ENCODE measurements at places on chromosomes 12 and 14. TPM values are rescaled to one million over a fixed set of nuclear protein-coding genes. Genes with fewer than 3 reads are reported as not detected.

DNA sequence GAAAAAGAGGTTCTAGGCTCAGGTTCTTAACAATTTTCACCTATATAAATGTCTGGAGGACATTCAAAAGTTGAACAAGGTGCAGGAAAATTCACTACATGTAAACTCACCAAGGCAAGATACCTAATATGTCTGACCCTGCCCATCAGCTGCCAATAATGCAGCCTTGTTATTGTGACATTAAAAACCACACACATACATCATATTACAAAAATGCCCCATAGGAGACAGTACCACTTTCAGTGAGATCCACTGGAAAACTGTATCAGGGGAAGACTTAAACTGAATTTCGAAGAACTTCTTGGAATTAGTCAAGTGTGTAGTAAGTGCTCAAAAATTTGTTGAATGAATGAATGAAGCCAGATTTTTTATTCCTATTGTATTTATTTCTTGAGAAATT, 83.1 kb downstream of the KICS2 start:
- peaks cover 10% of the 10 kb centered on the region for H3K4me1 ChIP-seq
- no peak for DNase-seq
- H3K27ac ChIP-seq, result no peak overlapping the region

Gene SMCO2
- total RNA-seq, result not detected

Gene SERPINA9
- not detected for total RNA-seq

DNA sequence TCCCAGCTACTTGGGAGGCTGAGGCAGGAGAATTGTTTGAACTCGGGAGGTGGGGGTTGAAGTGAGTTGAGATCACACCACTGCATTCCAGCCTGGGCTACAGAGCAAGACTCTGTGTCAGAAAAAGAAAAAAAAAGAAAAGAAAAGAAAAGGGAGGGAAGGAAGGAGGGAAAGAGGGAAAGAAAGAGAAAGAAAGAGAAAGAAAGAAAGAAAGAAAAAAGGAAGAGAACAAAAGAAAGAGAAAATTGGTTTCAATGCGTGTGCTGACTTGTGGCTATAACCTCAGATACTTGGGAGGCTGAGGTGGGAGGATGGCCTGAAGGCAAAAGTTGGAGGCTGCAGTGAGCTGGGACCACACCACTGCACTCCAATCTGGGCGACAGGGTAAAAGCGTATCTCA, 128.4 kb upstream of the TBX3 start:
- no peaks in the 10 kb centered on the region for H3K27me3 ChIP-seq
- H3K36me3 ChIP-seq, result no peaks in the 10 kb centered on the region
- no peak overlapping the region for H3K4me3 ChIP-seq

GRCh38 chr12:47967461-47968321, 4.3 kb downstream of the TMEM106C start:
- H3K4me1 ChIP-seq, result peaks cover 4% of the 10 kb centered on the region
- DNase-seq, result no peak
- no peak overlapping the region for H3K27ac ChIP-seq

GRCh38 chr12:29150462-29150861, 1.4 kb downstream of the FAR2 start:
- DNase-seq, result no peak
- H3K36me3 ChIP-seq, result no peaks in the 10 kb centered on the region
- no peak overlapping the region for H3K4me3 ChIP-seq
- no peaks in the 10 kb centered on the region for H3K27me3 ChIP-seq
- H3K27ac ChIP-seq, result no peak overlapping the region
- no peaks in the 10 kb centered on the region for H3K4me1 ChIP-seq

Gene KRT74
- not detected for total RNA-seq

DNA sequence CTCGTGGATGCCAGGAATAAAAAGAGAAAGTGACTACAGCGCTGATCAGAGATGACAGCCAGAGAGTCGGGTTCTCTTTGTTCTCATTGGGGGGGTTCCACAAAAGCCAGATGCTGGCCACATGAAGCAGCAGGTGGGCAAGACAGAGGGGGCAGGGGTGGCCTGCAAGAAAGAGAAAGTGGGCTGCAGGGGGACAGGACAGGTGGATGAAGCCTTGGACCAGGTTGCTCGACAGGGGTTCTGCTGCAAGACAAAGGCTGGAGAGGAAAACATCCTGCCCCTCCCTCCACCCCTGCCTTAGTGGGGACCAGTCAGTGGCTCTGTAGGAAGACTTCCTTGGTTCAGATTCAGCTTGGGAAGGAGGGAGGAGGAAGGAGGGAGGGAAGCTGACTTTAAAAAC, 126.2 kb downstream of the KSR2 start:
- DNase-seq, result no peak
- H3K4me1 ChIP-seq, result no peaks in the 10 kb centered on the region
- H3K36me3 ChIP-seq, result no peaks in the 10 kb centered on the region
- no peak overlapping the region for H3K27ac ChIP-seq
- no peak overlapping the region for H3K4me3 ChIP-seq

GRCh38 chr12:56129206-56129941, 1.3 kb downstream of the ESYT1 start:
- H3K4me1 ChIP-seq, result peaks cover 36% of the 10 kb centered on the region
- H3K27ac ChIP-seq, result peak overlapping the region; percentile 71
- H3K4me3 ChIP-seq, result peak overlapping the region; percentile 73
- peak; percentile 67 for DNase-seq

Gene SYNE3
- 21.9 TPM for total RNA-seq

GRCh38 chr12:65464930-65465329, 186.4 kb downstream of the MSRB3 start:
- H3K27ac ChIP-seq, result no peak overlapping the region
- no peaks in the 10 kb centered on the region for H3K27me3 ChIP-seq
- DNase-seq, result peak; percentile 6
- H3K4me1 ChIP-seq, result no peaks in the 10 kb centered on the region
- no peak overlapping the region for H3K4me3 ChIP-seq

DNA sequence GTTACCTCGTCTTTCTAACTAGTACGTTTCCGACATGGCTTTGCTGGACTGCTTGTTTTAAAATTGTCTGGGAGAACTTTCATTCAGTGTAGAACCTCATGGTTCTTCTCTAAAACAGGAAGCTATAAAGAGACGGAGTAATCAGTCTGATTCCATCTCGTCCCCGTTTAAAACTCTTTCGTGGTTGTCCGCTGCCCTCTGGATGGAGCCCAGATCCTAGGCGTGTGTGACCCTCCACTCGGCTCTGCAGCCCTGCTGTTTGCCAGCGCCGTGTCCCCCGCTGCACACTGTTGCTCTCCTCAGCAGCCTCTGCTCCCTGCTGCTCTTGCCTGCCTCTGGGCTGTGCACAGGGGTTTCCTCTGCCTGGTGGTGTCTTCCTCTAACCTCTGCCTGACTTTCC, 50.2 kb downstream of the SLC8B1 start:
- H3K27ac ChIP-seq, result no peak overlapping the region
- no peaks in the 10 kb centered on the region for H3K4me1 ChIP-seq
- DNase-seq, result no peak
- H3K4me3 ChIP-seq, result no peak overlapping the region
- H3K27me3 ChIP-seq, result no peaks in the 10 kb centered on the region
- H3K36me3 ChIP-seq, result peaks cover 55% of the 10 kb centered on the region

DNA sequence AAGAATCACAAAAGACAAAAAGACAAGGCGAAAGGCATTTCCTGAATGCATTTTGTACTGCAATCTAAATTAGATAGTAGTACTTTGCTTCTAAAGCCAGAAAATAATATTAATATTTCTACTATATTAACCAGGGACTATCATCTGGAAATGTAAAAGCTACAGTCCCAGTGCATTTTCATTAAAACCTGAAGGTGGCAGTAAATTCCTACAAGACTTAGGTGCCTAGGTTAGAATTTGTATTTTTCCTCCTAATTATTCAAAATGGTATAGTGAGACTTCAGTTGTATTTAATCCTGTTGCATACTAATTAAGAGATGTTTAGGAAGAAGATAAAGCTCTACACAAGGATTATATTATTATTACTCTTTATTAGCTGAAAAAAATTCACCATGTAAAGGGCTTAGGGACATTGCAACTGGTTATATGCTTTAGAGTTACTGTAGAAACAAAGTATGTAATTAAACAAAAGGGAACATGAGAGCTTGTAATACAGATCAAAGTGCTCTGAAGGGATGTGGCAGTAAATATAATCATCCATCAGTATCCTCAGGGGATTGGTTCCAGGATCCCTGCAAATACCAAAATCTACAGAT, 53.6 kb downstream of the BRMS1L start:
- H3K27me3 ChIP-seq, result no peaks in the 10 kb centered on the region
- no peaks in the 10 kb centered on the region for H3K4me1 ChIP-seq
- H3K36me3 ChIP-seq, result no peaks in the 10 kb centered on the region
- H3K27ac ChIP-seq, result no peak overlapping the region
- no peak overlapping the region for H3K4me3 ChIP-seq

Gene RHOJ
- total RNA-seq, result 19.2 TPM

DNA sequence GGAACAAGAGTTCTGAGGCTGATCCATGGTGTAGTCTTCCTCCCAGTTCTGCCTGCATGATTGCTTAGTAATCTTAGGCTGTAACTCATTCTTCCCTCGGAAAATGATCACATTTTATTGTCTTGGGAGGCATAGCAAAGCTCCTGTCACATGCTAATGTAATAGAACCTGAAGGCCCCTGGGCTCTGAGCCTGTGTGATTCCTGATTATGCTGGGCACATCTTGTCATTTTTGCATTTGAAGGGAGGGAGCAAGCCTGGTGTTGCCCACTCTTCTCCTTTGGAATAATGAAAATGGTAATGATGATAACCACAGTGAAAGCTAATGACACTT, 215.4 kb downstream of the MSRB3 start:
- no peak for DNase-seq
- no peaks in the 10 kb centered on the region for H3K36me3 ChIP-seq
- H3K27me3 ChIP-seq, result no peaks in the 10 kb centered on the region
- peaks cover 6% of the 10 kb centered on the region for H3K4me1 ChIP-seq
- no peak overlapping the region for H3K27ac ChIP-seq
- H3K4me3 ChIP-seq, result no peak overlapping the region

Data from thyroid gland (tissue), 4 donors.